ENCODE measurements at places on chromosomes 5 and 9.

DNA sequence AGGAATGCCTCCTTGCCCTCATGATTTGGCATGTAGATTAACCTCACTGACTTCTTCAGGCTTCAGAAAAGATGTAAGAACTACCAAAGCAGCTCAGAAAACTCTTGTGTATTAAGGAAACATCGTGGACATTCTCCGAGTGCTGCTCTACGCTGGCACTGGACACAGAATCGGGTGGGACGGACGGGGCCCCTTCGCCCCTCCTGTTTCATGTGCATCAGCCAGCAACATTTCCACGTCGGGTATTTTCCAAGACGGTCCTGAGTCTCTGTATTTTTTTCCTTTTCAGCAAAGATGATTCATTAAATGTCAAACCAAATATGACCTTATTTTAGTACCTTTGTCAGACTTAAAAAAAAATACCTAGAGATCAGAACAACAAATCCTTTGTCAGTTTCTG lies 583.6 kb downstream of the CCDC171 start:
- no peak for DNase-seq

GRCh38 chr5:179256328-179257175 lies 88.7 kb downstream of the ADAMTS2 start:
- DNase-seq = no peak

GRCh38 chr9:128706045-128706444 lies 3.7 kb downstream of the PKN3 start:
- DNase-seq = no peak

- no peak for DNase-seq
These were observed 46.0 kb upstream of the SMARCA2 start for GRCh38 chr9:1969160-1969559.

DNA sequence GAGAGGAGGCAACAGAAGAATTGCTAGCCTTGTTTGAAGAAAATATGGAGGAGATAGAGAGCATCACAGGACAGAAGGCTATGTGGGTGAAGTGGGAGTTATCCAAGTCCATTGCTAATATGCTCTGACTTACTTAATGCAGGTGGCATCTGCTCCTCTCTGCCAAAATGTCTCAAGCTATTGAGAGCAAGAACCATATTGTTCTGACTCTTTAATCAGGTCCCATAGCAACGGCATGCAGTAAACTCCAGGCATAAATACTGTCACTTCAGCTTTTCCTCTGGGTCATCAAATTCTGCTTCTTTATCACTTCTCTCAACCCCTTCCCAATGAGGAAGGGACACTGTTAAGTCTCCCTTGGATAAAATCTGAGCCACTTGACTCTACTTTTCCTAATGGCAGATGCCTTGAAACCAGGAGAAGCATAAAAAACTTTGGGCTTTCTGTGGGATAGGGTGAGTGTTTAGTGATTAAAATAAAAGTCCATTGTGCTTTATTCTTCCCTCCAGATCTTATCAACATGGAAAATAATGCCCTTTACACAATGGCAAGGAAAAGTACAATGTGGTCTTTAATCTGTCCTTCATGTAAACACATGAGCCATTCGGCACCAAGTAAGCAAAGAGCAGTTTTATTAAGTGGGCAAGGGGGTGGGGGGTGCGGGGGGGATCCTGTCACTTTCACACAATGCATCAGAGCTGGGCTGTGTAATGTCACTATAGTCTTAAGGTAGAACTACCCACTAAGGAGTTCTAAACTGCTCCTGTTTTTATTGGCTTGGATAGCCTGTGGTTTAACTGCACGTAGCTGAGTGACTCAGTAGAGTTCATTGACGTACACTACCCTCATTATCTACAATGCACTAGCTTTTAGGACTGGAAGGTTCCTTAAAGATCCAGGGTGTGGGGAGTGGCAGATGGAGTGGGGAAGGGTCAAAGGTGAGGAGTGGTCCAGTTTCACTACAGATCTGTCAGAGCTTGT lies 71.0 kb upstream of the TARS1 start:
- no peak for DNase-seq

- no peak for DNase-seq
These were observed 2.0 kb downstream of the PCDHGC3 start for GRCh38 chr5:141477815-141478214.

GRCh38 chr5:16659536-16659935 lies 42.7 kb upstream of the RETREG1 start:
- DNase-seq = no peak

Measured in activated CD4-positive, alpha-beta T cell treated with anti-CD3 and anti-CD28 coated beads for 1 hour (primary cell).